ENCODE measurements at places on chromosomes 1 and 21. TPM values are rescaled to one million over a fixed set of nuclear protein-coding genes. Genes with fewer than 3 reads are reported as not detected.
A peak's percentile ranks its signal among the peaks of the same experiment; 100 is the strongest.

GRCh38 chr21:38380481-38381137 is 117.7 kb downstream of the ERG start:
- H3K27ac ChIP-seq, result peak overlapping the region; percentile 83
- H3K27me3 ChIP-seq, result no peaks in the 10 kb centered on the region
- no peak for DNase-seq
- H3K4me1 ChIP-seq, result peaks cover 13% of the 10 kb centered on the region

DNA sequence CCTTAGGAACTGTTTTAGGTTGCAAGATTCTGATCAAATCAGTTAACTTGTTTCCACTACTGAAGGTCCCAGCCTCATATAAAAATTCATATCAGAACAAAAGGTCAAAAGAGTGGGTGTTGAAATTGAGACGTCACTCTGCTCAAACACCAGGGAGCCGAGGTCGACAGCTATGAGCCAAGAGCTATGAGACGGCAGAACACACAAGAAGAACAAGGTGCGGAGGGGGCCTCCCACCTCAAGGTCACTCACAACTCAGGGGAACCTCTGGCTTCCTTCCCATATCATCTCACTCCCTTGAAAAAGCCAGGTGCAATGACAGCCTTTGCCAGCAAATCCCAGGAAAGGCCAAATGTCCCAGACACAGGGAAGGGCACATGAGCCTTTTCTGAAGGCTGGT is 749 bp downstream of the SEC16B start:
- H3K27ac ChIP-seq, result no peak overlapping the region
- no peak overlapping the region for H3K4me3 ChIP-seq
- peaks cover 13% of the 10 kb centered on the region for H3K36me3 ChIP-seq

- DNase-seq, result no peak
- H3K4me3 ChIP-seq, result no peak overlapping the region
- H3K36me3 ChIP-seq, result no peaks in the 10 kb centered on the region
- H3K27me3 ChIP-seq, result no peaks in the 10 kb centered on the region
Observed at GRCh38 chr1:30149226-30149625, 574.2 kb downstream of the MATN1 start.

The ANGPTL1 gene
- total RNA-seq, result 110 TPM

GRCh38 chr1:17669866-17670451 is 85.2 kb upstream of the ACTL8 start:
- no peak for DNase-seq
- peaks cover 45% of the 10 kb centered on the region for H3K36me3 ChIP-seq
- H3K27ac ChIP-seq, result peak overlapping the region; percentile 30
- H3K4me3 ChIP-seq, result no peak overlapping the region
- H3K27me3 ChIP-seq, result no peaks in the 10 kb centered on the region

Data from thoracic aorta (tissue), 2 donors.